Activated CD8-positive, alpha-beta T cell treated with anti-CD3 and anti-CD28 coated beads for 36 hours (primary cell): ENCODE measurements at places on chromosomes 6 and 20. TPM values are rescaled to one million over a fixed set of nuclear protein-coding genes. Genes with fewer than 3 reads are reported as not detected.

PTK6 gene
- total RNA-seq: not detected

TOMM34 gene
- total RNA-seq: 62.4 TPM

C20orf96 gene
- total RNA-seq: 7.1 TPM

TRIM10 gene
- total RNA-seq: not detected

CRIP3 gene
- total RNA-seq: 2.2 TPM

CDC40 gene
- 25.5 TPM for total RNA-seq

GSTA2 gene
- total RNA-seq: not detected

CSNK2B gene
- 241 TPM for total RNA-seq

PDE10A gene
- total RNA-seq: not detected

VGLL2 gene
- total RNA-seq: not detected

IRF4 gene
- 439 TPM for total RNA-seq

COL21A1 gene
- total RNA-seq: not detected

CST7 gene
- total RNA-seq: 48.5 TPM

CNR1 gene
- total RNA-seq: not detected

PPP1R16B gene
- 74.9 TPM for total RNA-seq

CRISP2 gene
- total RNA-seq: not detected

PRPH2 gene
- not detected for total RNA-seq

NT5E gene
- total RNA-seq: 6.7 TPM

SYCP2 gene
- total RNA-seq: 2.6 TPM

FLRT3 gene
- total RNA-seq: not detected

COL11A2 gene
- total RNA-seq: 1.3 TPM

RBBP9 gene
- total RNA-seq: 17.5 TPM

PRKN gene
- total RNA-seq: 1.4 TPM

BHLHE23 gene
- total RNA-seq: not detected

GSTA3 gene
- not detected for total RNA-seq

AMD1 gene
- 77.4 TPM for total RNA-seq
